ENCODE measurements at places on chromosomes 12 and 14.

DNA sequence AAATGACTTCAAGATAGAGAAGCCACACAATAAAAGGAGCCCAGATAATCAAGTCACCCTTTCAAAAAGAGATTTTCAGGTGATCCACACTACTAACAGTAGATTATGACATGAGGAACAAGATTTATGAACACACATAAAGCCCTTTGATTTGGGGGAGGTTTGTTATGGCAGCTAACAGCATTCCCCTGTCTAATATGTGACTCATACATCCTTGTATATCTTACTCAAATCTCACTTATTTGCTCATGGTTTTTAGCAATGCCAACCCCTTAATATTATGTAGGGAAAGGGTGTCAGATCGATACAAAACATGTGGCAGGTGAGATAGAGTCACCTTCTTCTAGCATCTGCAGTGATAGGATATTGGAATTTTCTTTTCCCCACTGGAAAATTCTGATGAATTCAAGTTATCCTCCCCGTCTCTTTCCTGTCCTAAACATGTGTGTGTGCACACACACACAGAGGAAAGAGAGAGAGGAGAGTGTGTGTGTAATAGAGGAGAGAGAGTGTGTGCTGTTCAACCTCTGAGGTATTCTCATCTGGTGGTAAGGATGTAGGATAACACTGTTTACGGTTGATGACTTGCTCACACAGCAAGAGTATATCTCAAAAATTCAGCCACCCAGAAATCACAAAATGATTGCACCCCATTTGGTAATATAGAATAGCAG is 319.9 kb downstream of the KCNC2 start:
- DNase-seq: no peak

- no peak for DNase-seq
Observed at GRCh38 chr12:10708862-10709261, 14.3 kb downstream of the YBX3 start.

DNA sequence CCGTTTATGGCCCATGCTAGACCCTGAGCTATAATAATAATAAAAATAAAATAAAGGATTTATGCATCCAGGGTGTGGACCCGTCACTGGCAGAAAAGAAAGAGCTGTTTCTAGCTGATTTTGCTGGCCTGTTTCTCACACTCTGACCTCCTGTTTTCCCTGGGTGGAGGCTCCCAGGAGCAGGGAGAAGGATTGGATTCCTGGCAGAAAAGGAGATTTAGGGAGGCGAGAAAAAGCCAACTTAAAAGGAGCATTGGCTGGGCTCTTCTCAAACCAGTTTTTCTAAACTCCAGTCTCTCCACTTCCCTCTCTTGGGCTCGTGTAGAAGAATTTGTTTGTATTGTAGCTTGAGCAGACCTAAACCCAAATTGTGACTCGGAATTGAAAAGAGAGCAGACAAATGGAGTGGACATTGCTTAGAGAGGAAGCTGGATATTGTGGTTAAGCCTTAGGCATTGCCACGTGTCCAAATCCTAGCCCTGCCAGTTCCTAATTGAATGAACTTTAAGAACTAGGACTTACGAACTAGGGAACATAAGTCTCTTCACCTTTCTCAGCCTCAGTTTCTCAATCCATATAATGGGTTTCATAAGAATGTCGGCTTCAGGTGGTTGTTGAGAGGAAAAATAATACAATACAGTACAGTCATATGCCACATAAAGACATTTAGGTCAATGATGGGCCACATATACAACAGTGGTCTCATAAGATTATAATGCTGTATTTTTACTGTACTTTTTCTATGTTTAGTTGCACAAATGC is 14.4 kb upstream of the TBX5 start:
- DNase-seq: no peak

DNA sequence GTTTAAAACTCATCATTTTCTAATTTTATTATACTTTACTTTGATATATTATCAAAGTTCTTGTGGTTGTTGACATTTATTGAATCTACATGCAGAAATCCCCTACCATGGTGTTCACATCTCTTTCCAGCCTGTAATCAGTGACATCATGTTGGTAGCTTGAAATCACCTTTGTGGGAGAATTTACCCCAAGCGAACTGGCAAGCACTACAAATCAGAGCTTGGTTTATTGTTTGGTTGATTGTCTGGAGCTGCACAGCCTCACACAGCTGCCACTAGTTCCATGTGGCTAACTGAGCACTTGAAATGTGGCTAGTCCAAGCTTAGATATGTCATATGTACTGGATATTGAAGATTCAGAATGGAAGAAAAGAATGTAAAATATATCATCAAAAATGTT is 15.4 kb upstream of the KRT5 start:
- DNase-seq: no peak

DNA sequence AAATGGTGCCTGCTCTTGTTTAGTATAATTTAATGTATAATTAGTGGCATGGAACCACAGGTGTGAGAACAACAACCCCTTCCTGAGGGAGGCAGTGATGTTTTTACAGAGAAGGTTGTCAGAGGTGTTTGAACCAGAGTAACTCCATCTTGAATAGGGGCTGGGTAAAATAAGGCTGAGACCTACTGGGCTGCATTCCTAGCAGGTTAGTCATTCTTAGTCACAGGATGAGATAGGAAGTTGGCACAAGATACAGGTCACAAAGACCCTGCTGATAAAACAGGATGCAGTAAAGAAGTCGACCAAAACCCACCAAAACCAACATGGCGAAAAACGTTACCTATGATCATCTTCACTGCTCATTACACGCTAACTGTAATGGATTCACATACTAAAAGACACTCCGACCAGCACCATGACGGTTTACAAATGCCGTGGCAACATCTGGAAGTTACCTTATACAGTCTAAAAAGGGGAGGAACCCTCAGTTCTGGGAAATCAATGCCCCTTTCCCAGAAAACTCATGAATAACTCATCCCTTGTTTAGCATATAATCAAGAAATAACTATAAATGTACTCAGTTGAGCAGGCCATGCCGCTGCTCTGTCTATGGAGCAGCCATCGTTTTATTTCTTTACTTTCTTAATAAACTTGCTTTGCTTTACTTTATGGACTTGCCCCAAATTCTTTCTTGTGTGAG is 47.8 kb upstream of the LTA4H start:
- no peak for DNase-seq

DNA sequence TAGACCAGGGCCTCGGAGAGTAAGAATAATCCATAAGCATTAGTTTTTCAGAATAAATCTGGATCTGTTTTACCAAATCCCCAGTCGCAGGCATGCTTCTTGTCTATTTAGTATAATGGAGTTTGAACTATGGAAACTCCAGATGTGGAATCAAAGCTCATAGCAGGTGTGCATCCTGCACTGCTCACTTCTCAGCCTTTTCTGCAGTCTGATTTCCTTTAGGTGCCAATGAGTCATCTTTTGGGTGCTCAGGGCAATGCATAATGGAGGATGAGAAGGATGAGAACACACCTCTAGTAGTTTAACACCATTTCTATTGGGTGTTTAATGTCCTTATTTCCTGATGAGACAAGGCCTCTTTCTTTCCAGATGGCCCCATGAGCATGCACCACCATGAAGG is 961.2 kb downstream of the TMEM121 start:
- DNase-seq: no peak

GRCh38 chr12:89166525-89166934 is 185.8 kb downstream of the DUSP6 start:
- no peak for DNase-seq

- no peak for DNase-seq
Observed at GRCh38 chr12:68899251-68899771, 33.7 kb downstream of the CPM start.

GRCh38 chr12:101933866-101934514 is 56.6 kb downstream of the DRAM1 start:
- no peak for DNase-seq

GRCh38 chr12:98332642-98333041 is 182.7 kb upstream of the TMPO start:
- DNase-seq: no peak

GRCh38 chr12:112597986-112598385 is 179.2 kb downstream of the PTPN11 start:
- no peak for DNase-seq

- DNase-seq: no peak
Observed at GRCh38 chr12:106138633-106139421, at the start of gene NUAK1. TSS of gene NUAK1 (minus strand) at chr12:106138954. CDS start at chr12:106138653, 301 bp downstream.

- DNase-seq: no peak
Observed at GRCh38 chr14:93299416-93299815, 33.4 kb downstream of the BTBD7 start.

DNA sequence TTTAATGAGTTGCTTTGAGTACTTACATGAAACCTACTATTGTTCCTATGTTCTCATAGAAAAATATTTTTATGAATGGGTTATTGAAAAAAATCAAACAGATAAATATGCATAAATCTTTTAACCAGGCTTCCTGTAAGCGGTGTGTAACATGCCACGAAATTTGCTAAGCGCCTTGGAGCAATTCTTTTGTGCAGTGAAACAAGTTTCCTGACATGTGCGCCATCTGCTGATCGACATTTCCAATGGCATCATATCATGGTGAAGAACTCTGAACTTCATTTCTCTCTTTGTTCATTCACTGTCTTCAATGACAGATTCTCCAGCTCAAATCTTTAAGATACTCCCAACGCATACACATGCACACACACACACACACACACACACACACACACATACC is 145.6 kb upstream of the NAV3 start:
- DNase-seq: peak; percentile 70

- DNase-seq: peak; percentile 14
Observed at GRCh38 chr14:104784846-104785707, 10.5 kb downstream of the AKT1 start.

DNA sequence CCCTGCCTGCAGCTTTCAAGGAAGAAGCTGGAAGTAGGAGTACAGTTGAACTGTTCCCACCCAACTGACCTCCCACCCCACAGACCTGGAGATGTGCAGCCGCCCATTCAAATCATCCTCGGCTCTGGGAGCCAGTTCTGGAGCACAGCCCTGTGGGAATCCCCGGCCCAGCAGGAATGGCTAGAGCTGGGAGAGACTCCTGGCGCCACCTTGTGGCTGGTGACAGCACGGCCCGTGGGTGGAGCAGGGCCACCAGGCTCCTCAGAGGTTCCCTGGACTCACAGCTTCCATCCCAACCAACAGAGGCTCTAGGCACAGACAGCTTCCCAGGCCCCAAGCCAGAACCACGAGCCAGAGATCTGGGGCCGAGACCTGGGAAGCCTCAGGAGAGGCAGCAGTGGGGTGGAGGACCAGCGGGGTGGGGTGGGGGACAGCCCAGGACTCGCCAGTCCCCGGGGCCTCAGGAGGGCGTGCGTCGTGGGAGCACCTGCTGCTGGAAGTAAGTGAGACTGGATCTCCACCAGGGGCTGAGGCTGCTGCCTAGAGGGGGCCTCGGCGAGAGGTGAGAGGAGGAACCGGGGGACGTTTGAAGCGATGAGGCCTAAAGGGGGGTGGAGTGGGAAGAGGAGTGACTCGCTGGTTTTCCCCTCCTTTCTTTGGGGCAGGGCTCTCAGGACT is 43.4 kb downstream of the RNF34 start:
- no peak for DNase-seq

DNA sequence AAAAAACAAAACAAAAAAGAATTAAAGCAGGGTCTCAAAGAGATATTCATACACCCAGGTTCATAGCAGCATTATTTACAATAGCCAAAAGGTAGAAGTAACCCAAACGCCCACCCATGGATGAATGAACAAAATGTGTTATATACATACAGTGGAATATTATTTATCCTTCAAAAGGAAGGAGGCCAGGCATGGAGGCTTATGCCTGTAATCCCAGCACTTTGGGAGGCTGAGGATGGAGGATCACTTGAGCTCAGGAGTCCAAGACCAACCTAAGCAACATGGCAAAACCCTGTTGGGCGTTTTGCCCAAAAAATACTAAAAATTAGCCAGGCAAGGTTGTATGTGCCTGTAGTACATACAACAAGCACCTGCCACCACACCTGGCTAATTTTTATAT is 4.6 kb downstream of the METTL3 start:
- DNase-seq: no peak

GRCh38 chr12:31527083-31527482 is 63.9 kb downstream of the DENND5B start:
- no peak for DNase-seq

DNA sequence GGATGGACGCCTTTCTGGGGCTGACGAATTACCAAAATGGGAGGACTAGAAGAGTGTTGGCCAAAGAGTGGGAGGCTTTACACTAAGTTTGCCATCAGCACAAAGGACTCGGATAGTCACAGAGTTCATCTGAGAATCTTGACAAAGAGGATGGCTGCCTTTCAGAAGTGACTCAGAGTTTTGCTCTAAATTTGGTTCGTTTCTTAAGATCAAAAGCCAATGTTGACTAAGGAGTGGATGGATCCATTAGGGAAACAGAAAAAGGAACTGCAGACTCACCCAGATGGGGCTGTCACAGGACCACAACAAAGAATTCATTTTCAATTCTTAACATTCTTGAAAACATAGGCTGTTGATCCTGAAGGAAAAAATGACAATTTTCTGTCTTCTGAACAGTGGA is 81.3 kb upstream of the DUSP6 start:
- DNase-seq: no peak

DNA sequence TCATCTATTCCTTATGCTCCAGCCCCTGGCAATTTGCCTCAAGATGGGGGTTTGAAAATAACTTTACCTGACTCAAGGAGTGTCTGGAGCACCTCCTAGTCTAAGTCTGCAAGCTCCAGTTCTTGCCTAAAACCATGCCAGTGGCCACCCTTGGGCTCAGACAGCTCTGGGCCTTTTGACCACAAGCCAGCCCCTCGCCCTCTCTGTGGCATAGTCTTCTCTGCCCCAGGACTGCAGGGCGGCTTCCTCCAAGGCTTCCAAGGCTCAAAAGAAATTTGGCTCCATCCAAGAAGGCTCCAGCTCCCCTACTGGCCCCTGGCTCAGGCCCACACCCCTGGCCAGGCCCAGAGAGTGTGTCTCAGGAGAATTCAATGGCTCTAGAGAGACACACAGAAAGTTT is 14.8 kb downstream of the ACVRL1 start:
- DNase-seq: no peak

GRCh38 chr12:111761706-111762105 is 5.0 kb upstream of the ALDH2 start:
- no peak for DNase-seq

- DNase-seq: no peak
Observed at GRCh38 chr12:124218243-124218560, 76.7 kb upstream of the RFLNA start.

DNA sequence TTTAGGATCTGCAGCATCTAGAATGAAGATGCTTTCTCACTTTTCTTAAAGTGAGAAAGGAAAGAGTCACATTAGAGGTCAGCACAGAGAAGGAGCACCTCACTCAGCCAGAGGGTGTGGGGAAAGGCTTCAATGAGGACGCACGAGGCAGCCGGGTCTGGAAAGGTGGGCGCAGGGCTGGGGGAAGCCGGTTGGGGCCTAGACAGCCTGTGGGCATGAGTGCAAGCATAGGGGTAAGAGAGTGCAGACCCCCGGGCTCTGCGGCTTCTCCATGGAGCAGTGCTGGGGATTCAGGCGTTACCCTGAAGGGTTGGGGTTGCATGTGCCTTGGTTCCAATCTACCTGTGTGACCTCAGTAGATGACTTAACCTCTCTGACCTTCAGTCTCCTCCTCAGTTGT is 49.9 kb downstream of the KRT80 start:
- DNase-seq: no peak

DNA sequence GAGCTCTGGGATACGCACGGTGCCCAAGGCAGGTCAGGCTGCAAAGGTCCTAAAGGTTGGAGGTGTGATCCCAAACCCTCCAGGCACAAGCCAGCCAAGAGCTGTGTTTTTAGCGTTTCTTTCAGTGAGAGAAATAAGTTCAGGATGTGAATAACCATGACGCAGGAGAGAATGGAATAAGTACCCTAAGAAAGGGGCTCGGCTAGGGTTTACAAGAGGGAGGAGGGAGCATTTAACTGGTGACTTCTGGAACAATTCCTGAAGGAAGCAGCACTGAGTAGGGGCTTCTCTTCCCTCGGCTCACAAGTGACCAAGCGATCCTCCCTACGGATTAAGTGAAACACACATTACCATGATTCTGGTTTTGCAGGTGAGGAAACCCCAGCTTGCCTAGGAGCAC is 29.4 kb downstream of the SSH1 start:
- no peak for DNase-seq

Data from NCI-H2081 treated with DMSO at 0.1 percent for 48 hours (cell line).